Hair follicle dermal papilla cell (primary cell): ENCODE measurements at places on chromosomes 11 and 22. TPM values are rescaled to one million over a fixed set of nuclear protein-coding genes. Genes with fewer than 3 reads are reported as not detected.

Gene CD81
- total RNA-seq: 350 and 404 TPM in 2 replicates

Gene CARNS1
- total RNA-seq: under 0.01 and 0.16 TPM in 2 replicates

Gene SOX10
- total RNA-seq: not detected in 2 replicates

Gene UBQLN3
- 0.12 and 0.16 TPM in 2 replicates for total RNA-seq
